Midbrain (tissue), 1 donor: ENCODE measurements at places on chromosomes 13 and 19.

GRCh38 chr13:97337985-97338499 is 95.9 kb upstream of the RAP2A start:
- no peak for DNase-seq

GRCh38 chr13:40982772-40983171 is 36.3 kb downstream of the ELF1 start:
- DNase-seq, result peak; percentile 66

GRCh38 chr13:110263888-110264287 is 43.1 kb downstream of the COL4A1 start:
- DNase-seq, result no peak

DNA sequence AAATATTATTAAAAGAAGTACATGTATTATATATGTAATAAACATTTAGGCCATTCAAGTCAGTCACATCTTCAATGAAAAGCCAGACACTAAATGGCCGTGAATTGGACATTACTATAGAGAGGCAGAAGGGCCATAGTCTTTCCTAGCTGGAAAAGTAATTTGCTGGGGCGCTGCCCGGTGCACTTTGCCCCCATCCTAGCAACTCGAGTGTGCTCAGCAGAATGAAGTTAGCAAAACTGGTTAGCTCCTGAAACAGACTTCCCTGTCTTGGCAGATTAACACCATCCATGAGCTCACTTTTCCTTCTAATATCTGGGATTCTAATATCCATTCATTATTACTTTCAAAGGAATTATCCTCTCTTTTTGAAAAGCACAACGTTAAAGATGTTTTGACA is 2.8 kb upstream of the SPRYD7 start:
- no peak for DNase-seq

DNA sequence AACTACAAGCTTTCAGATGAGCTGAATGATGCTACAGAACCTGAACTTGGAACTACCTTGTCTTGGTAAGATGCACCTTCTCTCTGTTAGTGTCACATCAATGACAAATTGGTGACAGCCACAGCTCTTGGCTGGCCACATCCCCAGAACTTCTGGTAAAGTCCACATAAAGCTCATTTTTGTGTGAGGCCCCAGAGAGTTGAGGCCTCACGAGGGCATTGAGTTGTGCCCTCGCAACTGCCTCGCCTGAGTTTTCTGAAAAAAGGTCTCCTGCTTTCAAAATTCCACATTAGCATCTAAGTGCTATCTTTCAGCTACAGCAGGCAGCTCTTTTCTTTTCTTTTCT is 42.6 kb downstream of the MRPL57 start:
- DNase-seq, result no peak

GRCh38 chr19:6521718-6522646 is 8.8 kb upstream of the TNFSF9 start:
- DNase-seq, result no peak

DNA sequence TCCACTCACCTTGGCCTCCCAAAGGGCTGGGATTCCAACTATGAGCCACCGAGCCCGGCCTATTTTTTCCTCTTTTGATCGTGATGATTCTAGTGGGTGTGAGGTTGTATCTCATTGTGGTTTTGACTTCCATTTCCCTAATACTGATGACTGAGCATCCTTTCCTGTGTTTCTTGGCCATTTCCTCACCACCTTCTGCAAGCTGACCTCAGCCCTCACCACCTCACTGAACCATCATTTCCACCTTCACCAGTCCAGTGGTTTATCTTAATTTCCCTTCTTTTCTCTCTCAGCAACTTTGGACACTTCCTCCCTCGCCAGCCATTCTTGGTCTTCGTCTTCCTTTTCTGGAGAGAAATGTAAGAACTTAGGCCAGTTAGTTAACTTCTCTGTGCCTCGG is 13.0 kb upstream of the BICRA start:
- DNase-seq, result no peak

- DNase-seq, result no peak
These were observed 46.4 kb downstream of the PSG3 start for GRCh38 chr19:42693760-42694350.

GRCh38 chr19:35513628-35514281 is at the start of gene DMKN:
DMKN (minus strand) TSS chr19:35513649; CDS start chr19:35513475, 174 bp downstream.
- no peak for DNase-seq

DNA sequence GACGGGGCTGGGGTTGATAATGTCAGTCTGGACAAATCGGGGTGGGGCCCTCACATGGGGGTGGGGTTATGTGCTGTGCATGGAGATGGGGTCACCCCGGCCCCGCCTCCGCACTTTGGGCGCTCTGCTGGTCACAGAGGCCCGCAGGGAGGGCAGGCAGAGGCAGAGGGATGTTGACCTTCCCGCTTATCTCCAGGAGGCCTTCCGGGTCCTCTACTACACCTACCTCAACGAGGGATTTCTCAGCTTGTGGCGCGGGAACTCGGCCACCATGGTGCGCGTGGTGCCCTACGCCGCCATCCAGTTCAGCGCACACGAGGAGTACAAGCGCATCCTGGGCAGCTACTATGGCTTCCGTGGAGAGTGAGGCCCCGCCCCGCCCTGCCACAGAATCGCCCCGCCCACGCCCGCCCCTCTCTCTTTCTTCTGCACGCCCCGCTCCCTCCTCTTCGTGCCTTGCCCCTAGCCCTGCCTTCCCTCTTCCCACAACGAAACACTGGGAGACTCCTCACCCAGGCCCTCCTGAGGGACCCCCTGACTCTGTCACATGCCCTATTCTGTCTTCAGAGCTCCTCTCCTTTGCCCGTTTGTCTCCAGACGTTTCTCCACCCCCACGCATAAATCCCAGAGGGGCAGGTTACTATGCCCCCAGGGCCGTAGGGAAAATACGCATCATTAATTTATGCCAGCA is 32.8 kb downstream of the TMEM161A start:
- no peak for DNase-seq

DNA sequence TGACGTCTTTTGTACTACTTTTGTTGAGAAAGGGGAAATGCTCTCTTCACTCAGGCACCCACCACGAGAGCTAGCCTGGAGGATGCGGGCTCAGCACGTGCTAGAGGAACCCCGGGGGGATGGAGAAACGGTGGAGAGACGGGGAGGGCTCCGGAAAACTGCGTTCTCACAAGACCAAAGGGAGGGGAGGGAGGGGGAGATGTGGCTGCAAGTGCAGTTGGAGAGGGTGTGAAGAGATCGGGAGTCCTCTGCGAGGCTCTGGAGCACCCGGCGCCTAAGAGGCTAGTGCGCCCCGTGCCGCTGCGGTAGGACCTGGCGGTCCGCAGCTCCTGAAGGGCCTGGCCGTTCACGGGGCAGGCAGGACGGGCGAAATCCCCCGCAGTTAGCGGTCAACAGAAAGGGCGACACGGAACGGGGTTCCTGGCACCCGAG is 43.4 kb upstream of the XPO4 start:
- DNase-seq, result no peak

DNA sequence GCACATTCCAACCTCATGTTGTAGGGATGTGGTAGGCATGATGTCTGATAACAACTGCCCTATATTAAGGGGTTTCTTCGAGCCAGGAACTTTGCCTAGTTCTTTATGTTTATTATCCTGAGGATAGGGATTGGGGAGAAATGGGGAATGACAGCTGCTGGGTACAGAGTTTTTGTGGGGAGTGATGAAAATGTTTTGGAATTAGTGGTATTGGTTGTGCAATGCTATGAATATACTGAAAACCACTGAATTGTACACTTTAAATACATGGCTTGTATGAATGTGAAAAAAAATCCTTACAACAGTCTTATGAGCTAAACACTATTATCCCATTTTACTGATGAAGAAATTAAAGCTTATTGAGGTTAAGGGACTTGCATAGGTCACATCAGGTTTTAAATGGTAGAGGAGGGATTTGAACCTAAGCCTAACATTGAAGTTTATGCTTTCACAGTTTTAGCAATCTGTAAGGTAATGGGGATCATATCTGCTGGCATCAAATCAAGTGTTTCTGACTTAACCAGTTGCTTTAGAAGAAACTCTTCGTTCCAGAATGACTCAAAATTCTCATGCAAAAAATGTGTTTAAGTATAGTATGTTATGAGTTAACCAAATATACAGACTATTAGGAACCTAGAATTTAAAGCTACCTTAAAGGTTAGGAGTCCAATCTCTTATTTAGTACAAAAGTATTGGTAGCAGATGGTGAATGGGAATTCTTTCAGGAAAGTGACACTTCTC is 61.4 kb downstream of the ERCC5 start:
- no peak for DNase-seq

GRCh38 chr13:104442536-104442935 is 1376.3 kb upstream of the SLC10A2 start:
- no peak for DNase-seq

DNA sequence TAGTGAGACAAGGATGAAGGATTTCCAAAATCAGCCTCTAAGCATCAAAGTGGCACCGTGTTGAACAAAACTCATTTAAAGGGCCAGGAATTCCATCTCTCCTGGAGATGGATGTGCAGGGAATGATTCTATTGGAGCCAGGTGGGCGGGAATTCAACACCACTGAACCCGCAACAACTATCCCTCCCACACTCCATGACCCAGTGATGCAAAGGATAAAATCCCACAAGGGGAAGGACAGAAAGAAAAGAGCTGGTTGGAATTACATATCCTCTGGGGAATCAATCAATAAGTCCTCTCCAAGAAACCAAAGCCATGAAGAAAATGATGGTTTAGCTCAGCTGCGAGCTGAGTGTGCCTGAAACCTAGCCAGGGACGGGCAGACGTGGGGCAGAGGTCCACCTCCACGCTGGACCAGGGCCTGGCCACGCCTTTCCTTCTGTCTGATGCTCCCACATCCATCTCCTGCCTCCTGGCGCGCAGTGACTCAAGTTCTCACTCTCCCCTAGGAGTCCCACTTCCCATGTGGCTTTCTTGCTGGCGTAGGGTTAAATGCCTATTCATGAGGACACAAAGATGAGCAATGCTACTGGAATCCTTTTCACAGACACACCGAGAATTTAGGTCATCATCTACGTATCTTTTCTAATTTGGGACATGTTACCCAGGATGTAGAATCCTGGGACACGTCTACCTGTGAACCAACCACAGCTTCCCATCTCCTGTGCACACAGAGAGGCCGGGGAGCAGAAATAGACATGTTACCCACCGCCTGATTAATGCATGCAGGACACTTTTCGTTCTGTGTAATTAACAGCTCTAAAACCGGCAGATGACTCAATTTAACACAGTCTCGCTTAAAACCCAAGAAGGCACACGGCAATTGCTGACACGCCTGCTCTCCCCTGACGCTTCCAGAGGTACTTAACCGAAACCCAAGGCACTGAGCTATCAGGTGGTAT is 48.6 kb downstream of the PEPD start:
- DNase-seq, result no peak

GRCh38 chr13:98955336-98955735 is 22.5 kb downstream of the DOCK9 start:
- no peak for DNase-seq

DNA sequence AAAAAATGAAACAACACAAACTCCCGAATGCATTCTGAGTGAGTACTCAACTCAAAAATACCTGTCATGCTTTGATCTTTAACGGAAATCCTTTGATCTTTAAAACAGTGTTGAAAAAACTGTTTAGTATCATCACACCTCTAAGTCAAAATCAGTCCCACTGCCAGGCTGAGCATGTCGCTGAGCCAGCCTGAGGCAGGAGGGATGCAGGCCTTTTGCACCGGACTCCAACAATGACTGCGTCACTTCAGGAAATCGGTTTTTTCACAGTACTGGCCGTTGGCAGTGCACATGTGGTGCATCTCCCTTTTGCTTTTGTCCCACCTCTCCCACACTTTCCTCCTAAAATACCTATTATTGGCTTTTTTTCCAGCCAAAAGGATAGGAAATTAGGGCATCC is 78.2 kb downstream of the SHISA2 start:
- DNase-seq, result no peak

GRCh38 chr19:35112995-35113688 is 2.5 kb upstream of the FXYD3 start:
- DNase-seq, result no peak

GRCh38 chr13:43240278-43240677 is 216.9 kb downstream of the DNAJC15 start:
- DNase-seq, result no peak

- no peak for DNase-seq
These were observed 172.1 kb downstream of the NUFIP1 start for GRCh38 chr13:44817131-44817671.

- peak; percentile 36 for DNase-seq
These were observed 20.0 kb downstream of the TICAM1 start for GRCh38 chr19:4811328-4812131.

DNA sequence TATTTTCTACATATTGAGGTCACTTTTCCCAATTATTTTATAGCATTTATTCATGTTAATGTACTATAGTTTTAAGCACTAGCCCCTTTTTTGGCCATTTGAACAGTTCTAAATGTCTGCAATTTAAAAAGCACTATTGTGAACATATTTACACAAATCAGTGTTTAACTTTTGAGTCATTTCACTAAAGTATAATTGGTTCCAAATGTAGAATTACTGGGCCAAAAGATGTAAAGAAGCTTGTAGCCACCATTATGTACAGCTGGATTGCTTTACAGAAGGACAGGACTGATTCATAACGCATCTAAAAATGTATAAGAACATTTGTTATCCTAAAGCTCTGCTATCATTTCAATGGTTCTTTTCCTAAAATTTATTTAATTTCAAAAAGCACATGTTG is 16.6 kb upstream of the ATP12A start:
- DNase-seq, result no peak

- DNase-seq, result no peak
These were observed 9.3 kb upstream of the RUBCNL start for GRCh38 chr13:46396341-46396740.

DNA sequence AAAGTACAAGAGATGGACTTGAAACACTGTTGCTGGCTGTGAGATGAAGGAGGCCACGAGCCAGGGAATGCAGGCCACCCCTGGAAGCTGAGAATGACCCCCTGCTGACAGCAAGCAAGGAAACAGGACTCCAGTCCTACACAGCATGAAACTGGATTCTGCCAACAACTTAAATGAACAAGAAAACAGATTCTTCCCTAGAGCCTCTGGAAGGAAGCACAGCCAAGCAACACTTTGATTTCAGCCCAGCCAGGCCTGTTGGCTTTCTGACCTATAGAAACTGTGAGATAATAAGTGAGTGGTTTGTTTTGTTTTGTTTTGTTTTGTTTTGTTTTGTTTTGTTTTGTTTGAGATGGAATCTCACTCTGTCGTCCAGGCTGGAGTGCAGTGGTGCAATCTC is 105.3 kb upstream of the CACNA1A start:
- DNase-seq, result no peak

DNA sequence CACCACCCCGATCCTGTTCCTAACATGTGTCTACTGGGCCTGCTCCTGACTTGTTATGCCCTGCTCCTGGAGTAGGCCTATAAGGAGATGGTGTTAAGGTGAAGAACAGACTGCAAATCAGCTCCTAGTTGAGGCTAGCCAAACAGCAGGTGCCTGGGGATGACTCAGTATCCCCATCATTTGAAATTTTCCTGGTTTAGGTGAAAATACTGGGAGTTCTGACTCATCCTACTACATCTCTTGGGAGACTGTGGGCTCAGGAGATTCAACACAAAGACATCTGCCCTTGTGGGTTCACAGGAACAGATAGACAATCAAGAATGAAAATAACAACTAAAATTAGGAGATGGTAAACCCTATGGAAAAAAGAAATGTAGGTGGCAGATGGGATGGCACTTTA is 41.2 kb downstream of the BRD4 start:
- no peak for DNase-seq

GRCh38 chr13:30235216-30235615 is 72.1 kb downstream of the KATNAL1 start:
- no peak for DNase-seq

GRCh38 chr13:48411841-48412531 is 927 bp downstream of the LPAR6 start:
- no peak for DNase-seq
